Amygdala (tissue), 56 donors: ENCODE measurements at places on chromosomes 16 and 17.

DNA sequence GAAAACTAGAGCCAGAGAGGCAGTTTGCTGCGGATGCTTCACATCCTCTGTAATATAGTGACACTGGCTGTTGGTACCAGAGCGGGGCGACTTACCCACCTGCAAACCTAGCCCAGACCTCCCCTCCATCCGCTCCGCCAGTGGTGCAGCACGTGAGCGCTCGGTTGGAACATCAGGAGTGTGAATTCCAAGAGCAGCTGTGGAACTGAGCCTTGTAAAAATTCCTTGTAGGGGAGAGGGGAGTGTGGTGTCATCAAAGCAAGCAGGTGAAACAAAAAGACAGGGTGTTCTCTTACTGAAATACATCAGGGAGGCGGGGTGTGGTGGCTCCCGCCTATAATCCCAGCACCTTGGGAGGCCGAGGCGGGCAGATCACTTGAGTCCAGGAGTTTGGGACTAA, 51.3 kb downstream of the CCDC42 start:
- no peak for DNase-seq

GRCh38 chr17:43949781-43950180, 4.0 kb downstream of the PYY start:
- no peak for DNase-seq

DNA sequence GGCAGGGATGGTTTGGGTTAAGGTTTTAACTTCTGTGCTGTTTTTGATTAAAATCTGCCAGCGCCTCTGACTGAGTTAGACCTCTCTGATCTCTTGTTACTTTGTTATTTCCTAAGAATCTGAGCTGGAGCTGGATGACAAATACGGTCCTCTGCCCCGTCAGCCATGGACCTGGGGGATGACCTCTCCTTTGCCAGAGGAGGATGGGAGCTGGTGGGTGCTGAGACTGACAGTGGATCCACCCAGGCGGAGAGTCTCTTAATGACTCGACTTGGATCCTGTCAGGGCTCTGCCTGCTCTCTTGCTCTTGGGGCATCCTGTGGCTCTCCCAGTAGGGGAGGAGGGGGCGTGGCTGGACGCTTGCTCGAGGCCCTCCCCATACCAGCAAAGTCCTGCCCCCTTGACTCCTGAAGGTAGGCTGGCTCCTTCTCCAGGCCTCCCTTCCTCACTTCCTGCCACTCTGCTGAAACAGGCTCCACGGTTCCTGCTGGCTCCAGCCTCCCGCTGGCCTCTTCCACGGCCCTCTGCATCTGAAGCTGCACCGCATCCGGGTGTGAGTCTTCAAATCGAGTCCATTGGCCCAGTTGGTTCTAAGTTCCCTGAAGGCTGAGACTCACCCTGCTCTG, 24.8 kb upstream of the MAP3K14 start:
- DNase-seq: no peak

DNA sequence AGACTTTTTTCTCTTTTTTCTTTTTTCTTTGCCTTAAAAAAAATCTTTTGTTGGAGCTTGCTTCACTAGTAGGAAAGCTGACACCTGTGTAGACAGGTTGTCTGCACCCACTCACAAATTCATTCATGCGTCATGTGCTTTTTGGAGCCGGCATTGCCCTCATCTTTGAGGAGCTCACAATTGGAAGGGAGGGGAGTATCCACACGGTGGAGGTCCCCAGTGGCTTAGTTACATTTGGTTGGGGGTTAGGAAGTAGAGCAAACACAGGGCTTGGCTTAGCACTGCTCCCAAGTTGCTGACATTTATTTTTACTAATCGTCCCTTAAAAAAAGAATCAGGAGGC, 18.7 kb upstream of the MEIOB start:
- DNase-seq: no peak

DNA sequence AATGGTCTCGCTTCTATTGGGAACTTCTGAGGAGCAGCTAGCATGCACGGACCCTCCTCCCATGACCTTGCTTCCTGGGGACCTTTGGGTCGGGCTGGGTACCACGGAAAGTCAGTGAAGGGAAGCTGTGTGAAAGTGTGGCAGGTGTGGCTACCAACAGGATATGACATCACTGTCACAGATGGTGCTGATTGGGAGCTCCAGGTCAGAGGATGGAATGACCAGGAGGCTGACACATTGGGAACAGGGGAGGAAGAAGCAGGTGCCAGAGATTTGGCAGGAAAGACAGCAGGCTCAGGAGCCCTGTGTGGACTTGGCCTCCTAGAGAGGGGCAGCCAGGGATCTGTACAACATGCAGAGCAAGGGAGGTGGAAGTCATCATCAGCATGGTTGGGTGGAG, 34.0 kb downstream of the CPNE2 start:
- no peak for DNase-seq

GRCh38 chr17:10295728-10296343, 77.0 kb downstream of the MYH13 start:
- DNase-seq: no peak

- DNase-seq: no peak
These were observed 25.9 kb downstream of the CYB561 start for GRCh38 chr17:63419949-63420867.
